ENCODE measurements at places on chromosomes 5 and 9.

GRCh38 chr9:74762950-74763349 lies 124.8 kb downstream of the TRPM6 start:
- DNase-seq, result no peak

GRCh38 chr5:2492476-2492875 lies 259.0 kb downstream of the IRX2 start:
- no peak for DNase-seq

DNA sequence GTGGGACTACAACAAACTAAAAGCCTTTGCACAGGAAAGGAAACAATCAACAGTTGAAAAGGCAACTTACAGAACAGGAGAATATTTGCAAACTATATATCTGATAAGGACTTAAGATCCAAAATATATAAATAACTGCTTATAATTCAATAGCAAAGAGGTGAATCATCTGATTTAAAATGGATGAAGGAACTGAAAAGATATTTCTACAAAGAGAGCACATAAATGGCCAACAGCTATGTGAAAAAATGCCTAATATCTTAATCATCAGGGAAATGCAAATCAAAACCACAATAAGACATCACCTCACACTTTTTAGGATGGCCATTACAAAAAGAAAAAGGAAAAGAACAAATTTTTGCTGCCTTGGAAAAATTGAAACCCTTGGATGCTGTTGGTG lies 100.4 kb downstream of the LURAP1L start:
- DNase-seq, result no peak

- DNase-seq, result no peak
These were observed 78.5 kb downstream of the ALDH1A1 start for GRCh38 chr9:72874344-72874743.

GRCh38 chr5:68533051-68533450 lies 317.5 kb downstream of the PIK3R1 start:
- DNase-seq, result no peak

DNA sequence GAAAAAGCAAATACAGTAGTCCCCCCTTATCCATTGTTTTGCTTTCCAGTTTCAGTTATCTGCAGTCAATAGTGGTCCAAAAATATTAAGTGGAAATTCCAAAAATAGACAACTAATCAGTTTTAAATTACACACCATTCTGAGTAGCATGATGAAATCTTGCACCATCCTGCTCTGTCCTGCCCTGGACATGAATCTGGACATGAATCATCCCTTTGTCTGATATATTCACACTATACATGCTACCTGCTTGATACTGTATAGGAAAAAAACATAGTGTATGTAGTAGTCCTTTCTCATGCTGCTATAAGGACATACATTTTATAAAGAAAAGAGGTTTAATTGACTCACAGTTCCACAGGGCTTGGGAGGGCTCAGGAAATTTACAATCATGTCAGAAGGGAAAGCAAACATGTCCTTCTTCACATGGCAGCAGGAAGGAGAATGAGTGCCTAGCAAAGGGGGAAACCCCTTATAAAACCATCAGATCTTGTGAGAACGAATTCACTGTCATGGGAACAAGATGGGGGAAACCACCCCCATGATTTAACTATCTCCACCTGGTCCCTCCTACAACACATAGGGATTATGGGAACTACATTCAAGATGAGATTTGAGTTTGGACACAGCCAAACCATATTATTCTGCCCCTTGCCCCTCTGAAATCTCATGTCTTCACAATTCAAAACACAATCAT lies 153.9 kb downstream of the ARRDC3 start:
- no peak for DNase-seq

- DNase-seq, result no peak
These were observed 9.6 kb downstream of the C9orf152 start for GRCh38 chr9:110198357-110198756.

- no peak for DNase-seq
These were observed 265.5 kb upstream of the CD180 start for GRCh38 chr5:67462147-67462546.

DNA sequence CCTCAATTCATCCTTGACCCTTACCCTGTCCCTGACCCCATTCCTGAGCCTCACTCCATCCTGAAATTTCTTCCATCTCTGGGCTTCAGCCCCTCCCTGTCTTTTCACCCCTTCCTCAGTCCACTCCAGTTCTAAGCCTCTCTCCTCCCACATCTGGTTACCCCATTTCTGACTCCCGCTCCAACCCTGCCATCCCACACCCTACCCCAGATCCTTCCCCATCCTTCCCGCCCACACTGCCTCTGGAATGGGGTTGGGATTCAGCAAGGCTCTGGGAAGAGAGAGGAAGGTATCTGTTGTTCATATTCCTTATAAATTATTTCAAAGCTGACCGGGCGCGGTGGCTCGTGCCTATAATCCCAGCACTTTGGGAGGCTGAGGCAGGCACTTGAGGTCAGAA lies 29.9 kb upstream of the MVB12B start:
- DNase-seq, result no peak

DNA sequence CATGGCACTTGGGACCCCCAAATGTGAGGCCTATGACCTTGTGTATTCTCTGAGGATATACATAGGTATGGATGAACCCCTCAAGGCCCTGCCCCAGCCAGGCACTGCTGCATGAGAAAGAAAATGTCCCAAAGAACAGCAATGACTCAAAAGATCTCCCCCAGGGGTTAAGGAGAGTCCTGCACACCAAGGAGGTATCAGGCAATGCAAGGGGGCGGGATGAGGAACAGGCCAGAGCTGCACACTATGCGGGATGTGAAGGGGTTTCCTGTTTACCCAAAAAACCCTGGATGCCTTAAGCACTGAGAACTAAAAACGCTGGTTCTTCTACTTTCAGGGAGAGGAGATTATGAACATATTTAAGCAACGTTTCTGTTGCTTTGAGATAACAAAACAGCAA lies 3.4 kb downstream of the RAPGEF1 start:
- DNase-seq, result no peak

DNA sequence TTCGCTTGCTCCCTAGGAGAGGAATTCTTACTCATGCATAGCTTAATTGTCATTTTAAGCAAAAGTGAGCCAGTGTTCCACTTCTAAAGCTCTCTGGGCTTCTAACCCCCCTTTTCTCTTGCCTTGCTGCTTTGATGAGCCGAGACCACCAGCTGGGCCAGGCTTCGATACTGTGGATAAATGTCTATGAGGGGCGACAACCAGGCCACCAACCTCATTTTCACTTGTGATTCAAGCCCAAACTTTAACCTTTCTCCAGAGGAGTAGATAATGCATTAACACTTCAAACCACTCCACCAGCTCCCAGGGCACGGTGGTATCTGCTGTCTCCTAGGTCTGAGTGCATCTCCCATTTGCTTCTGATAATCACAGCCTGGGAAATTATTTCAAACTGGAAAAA lies 205.6 kb downstream of the PSAT1 start:
- DNase-seq, result no peak

GRCh38 chr5:68348447-68349222 lies 133.1 kb downstream of the PIK3R1 start:
- DNase-seq, result no peak

- DNase-seq, result no peak
These were observed 157.0 kb downstream of the GABBR2 start for GRCh38 chr9:98551511-98552286.

DNA sequence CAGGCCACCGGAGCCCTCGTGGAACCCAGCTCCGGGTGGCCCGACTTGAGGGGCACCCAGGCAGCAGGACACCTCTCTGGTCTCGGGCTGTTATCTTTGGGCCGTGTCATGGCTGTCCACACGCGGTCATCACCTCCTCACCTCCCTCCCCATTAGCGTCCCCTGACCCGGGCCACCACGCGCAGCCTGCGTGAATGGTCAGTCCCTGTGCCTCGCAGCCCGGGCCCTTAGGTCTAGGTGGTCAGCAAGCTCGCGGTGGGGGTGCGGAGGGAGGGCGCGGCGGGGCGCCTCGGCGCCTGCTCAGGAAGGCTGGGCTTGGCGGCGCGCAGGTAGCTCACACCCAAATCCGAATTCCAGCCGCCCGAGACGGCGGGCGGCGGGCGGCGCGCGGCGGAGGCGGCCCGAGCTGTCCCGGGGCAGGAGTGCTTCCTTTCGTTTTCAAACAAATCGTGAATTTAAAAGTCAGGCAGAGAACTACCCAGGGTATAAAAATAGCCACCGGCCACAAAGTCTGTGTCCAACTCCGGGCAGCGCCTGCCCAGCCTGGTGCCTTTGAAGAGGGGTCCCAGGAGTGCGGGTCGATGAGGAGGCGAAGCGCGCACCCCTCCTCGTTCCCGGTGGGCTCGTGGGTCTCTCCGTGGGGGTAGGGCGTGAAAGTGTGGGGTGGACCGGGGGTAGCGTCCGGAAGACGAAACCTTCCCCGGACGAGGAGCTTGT lies 1.0 kb upstream of the RXRA start:
- no peak for DNase-seq

DNA sequence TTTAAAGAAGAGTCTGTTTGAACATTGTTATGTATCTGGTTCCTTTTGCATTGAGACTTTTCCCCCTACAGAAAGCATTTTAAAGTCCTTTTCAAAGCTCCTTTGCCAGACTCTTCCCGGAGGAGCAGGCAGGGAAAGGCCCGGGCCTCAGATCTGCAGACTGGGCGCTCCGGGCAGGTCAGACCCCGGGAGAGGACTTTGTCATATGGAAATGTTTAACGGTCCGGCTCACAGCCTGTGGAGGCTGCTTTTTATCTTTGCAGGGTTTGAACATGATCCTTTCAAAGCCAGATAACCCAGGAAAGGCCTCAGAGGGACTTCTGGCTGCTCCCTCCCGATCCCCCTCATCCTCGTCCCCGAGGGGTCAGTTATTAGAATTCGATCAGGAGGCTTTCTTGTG lies 82.1 kb upstream of the IRX2 start:
- DNase-seq, result no peak

DNA sequence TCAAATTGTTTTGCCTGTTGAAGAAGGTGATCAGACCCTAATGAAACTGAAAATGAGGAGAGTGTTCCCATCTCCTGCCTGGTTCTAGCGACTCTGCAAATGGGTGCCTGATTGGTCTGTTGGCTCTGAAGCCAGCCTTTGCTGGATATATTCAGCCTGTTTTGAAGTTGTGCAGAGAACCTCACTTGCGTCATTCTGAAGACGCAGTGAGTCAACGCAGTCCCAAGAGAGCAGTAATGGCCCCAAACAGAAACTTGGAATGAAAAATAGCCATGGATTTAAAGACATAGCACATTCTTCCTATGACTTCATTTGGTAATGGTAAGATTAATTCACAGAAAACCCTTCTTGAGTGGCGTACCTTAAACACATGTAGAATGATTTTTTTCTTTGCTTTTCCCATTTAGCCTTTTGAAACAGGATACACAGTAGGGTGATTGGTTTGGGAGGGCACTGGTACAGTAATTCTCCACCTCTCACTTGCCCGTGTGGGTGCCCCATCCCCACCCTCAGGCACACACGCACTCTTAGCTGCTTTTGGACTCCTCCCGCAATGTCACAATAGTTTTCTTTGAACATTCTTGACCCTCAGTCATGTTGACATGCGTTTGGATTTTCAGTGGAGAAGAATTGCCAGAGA lies 54.1 kb upstream of the ABL1 start:
- peak; percentile 6 for DNase-seq

- DNase-seq, result no peak
These were observed 11.5 kb downstream of the ADAMTS12 start for GRCh38 chr5:33880319-33880718.

GRCh38 chr9:129423216-129423615 lies 197.7 kb downstream of the C9orf50 start:
- no peak for DNase-seq

- DNase-seq, result no peak
These were observed at the start of gene TXNDC8 for GRCh38 chr9:110337727-110338126. TSS of gene TXNDC8 (minus strand) at chr9:110337863.

DNA sequence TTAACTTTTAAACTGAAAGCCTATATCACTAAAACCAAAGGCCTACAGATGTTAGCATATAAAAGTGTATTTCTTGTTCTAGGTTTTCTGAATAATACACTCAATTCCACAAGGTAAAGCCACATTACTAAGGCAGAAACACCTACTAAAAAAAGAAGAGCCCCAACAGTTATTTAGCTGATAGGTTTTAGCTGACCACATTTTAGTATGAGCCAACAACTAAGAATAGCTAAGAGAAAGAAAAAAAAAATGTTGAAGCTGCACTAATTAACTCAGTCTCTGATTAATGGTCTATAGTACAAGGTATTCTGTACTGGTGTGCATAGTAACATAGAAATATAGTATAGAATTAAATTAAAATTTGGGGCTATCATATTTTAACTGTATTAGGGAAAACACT lies 23.5 kb downstream of the ZFR start:
- DNase-seq, result no peak

GRCh38 chr9:126423142-126423915 lies 96.7 kb downstream of the MVB12B start:
- peak; percentile 71 for DNase-seq

- DNase-seq, result peak; percentile 73
These were observed 57.1 kb downstream of the HCN1 start for GRCh38 chr5:45639040-45639439.

GRCh38 chr5:14948383-14948782 lies 76.8 kb upstream of the ANKH start:
- DNase-seq, result no peak

DNA sequence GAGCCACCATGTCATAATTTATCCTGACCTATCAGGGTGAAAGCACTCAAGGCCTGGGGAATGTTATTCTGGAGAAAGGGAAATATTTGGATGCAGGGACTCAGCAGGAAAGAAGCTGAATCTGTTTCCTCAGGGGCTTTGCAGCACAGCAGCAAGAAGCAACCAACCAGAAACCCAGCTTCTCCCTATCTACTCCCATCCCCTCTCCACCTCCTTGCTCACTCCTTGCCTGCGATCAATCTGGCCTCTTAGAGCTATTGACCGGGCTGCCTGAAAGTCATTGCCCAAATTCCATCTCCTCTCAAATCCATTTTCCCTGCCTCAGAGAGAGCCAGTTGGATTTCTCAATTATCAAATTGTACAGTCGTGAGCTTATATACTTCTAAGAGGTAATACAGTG lies 542.0 kb upstream of the TRPC7 start:
- DNase-seq, result no peak

DNA sequence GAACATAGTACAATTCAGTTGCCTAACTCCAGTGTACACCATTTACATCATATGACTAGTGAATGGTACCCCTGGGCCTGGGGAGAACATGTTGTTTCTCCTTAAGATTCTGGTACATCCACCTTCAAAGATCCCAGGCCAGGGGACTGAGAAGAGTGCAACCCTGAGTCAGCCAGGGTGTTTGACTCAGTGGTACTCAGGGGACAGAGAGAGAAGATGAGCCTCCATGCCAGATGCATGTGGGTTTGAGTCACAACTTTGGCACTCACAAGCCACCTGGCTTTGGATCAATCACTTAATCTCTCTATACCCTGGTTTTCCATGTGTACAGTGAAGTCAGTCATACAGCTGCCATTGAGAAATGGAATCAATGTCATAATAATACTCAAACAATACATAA lies 53.7 kb downstream of the MAP1B start:
- DNase-seq, result no peak

- DNase-seq, result no peak
These were observed 35.2 kb downstream of the INSYN2B start for GRCh38 chr5:169944922-169945680.

Data from NCI-H446 treated with DMSO at 0.1 percent for 48 hours (cell line).